Stimulated activated CD4-positive, alpha-beta T cell treated with anti-CD3 and anti-CD28 coated beads, Interleukin-12 subunit alpha, Interleukin-12 subunit beta, amount 100 ng/mL, for 4 hours (primary cell): ENCODE measurements at places on chromosomes 7 and 10.

- DNase-seq = no peak
These were observed 168.9 kb downstream of the KCND2 start for GRCh38 chr7:120441850-120442249.

DNA sequence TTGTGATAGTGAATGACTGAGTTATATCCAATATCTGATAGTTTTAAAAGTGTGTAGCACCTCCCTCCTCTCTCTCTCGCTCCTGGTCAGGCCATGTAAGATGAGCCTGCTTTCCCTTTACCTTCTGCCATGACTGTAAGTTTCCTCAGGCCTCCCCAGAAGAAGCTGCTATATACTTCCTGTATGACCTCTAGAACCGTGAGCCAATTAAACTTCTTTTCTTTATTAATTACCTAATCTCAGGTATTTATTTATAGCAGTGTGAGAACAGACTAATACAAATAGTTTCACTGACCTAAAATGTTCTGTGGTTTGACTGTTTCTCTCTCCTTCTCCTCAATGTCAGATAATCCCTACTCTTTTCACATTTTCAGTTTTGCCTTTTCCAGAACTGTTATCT, 321.3 kb upstream of the MBL2 start:
- DNase-seq = no peak

- DNase-seq = no peak
These were observed 66.8 kb downstream of the LYZL2 start for GRCh38 chr10:30562787-30563186.

DNA sequence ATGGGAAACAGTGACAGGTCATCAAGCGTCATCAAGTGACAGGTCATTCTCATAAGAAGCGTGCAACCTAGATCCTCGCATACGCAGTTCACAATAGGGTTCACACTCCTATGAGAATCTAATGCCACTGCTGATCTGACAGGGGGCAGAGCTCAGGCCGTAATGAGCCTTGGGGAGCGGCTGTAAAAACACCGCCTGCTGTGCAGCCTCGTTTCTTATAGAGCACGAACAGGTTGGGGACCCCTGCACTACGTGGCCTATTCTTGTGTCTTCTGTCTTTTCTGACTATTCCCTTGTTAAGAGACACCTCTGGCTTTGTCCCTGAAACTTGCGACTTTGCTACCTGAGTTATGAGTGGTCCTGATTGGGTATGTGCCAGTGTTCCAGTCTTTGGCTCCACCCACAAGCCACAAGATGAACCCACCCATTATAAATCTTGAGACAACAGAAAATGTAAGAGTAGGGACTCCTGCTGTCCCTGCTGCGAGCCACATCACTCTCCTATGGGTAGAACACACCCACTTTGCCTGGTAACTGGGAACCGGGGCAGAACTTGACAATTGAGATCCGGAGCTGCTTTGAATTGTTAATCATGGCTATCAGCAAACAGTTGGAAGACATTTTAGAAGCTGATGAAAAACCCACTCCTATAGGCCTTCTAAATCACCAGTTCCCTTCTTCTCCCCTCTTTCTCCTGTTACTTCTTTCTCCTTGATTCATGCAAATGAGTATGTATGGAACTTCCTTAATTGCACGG, 55.8 kb upstream of the EXOC4 start:
- no peak for DNase-seq

DNA sequence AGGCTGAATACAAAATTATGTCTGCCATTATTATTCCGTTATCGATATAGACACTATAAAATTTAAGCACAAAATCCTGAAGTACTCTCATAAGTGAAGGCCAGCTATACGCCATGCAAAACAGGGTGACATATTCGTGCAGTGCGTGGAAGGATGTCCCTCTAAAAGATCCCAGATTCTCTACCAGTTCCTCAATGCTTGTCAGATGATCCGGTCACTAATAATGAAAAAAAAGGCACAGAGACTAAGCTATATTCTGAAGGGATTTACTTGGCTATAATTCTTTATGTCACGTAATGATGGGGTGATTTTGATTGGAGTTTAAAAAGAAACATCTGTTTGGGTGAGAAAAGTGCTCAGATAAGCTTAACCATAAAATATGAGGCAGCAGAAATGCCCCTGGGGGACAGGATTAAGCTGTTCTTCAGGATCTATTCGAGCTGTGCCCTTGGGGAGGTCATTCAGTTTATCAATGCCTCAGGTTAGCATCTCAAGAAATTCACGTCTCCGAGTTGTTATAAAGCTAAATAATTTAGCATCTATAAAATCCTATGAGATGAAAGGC, 229.7 kb upstream of the PITRM1 start:
- no peak for DNase-seq

- no peak for DNase-seq
These were observed 55.0 kb downstream of the CTTNBP2 start for GRCh38 chr7:117818232-117818631.

- no peak for DNase-seq
These were observed 52.9 kb downstream of the C10orf67 start for GRCh38 chr10:23291551-23292334.

DNA sequence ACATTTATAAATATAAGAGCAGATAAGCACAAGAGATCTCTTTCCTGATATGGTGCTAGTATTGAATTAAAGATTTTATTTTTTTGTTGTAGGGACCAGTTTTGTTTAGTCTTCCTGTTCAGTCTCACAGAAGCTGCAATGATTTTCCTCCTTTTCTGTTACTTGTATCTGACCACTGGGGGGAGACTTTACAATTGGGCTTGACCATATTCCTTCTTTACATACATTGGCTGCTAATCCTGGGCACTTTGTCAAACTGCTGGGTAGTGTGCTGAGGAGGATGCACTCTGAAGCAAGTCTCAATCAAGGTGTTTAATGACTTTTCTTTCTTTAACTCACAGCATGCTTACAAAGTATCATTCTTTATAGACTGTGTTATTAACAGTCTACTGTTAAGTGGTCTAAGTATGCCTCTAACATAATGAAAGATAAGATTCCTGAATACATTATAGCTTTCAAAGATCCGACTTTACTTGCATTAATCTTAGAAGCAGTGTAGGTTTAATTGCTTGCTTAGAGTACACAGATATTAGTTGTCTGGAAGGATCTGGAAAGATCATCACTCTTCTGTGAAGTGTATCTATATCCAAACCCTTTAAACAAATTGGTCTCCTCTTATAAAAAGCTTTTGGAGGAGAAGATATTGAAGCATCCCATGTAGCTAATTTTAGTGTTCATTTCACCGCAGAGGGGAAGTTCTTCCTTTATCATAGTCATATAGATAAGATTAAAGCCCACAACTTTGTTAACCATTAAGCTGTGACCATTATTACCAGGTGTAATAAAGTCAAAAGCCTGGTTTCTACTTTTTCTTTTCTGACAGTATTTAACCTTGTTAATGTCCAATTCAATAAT, 3.1 kb downstream of the PALS2 start:
- no peak for DNase-seq

GRCh38 chr7:47551668-47552440, 30.1 kb downstream of the TNS3 start:
- no peak for DNase-seq

- peak; percentile 33 for DNase-seq
These were observed 6.3 kb downstream of the IFT22 start for GRCh38 chr7:101315336-101315735.

- peak; percentile 16 for DNase-seq
These were observed 521.7 kb downstream of the ADRA2A start for GRCh38 chr10:111598433-111599059.

DNA sequence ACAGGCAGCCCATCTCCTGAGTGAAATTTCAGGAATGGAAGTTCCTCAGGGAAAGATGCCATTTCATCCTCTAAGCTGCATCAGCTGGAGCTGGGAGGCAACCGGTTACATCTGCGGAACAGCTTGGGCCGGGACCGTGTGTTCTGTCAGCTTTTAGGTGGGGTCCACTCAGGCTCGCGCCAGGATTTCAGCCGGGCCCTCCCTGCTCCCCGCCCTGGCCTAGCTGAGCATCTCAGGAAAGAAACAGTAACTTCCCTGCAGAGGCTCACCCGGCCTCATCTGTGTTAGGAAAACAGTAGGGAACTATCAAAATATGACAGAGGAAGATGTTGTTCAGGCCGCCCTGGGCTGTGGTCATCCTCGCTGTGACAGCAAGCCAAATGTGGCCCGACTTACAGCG, 110.4 kb downstream of the TRIL start:
- DNase-seq = no peak

- no peak for DNase-seq
These were observed 53.3 kb upstream of the ANLN start for GRCh38 chr7:36336390-36336789.

GRCh38 chr10:129846991-129847391, 117.1 kb downstream of the EBF3 start:
- no peak for DNase-seq

- DNase-seq = no peak
These were observed 37.7 kb upstream of the KCNMA1 start for GRCh38 chr10:77675347-77675746.

GRCh38 chr7:73433924-73434700, 534 bp downstream of the FZD9 start:
- DNase-seq = peak; percentile 23

DNA sequence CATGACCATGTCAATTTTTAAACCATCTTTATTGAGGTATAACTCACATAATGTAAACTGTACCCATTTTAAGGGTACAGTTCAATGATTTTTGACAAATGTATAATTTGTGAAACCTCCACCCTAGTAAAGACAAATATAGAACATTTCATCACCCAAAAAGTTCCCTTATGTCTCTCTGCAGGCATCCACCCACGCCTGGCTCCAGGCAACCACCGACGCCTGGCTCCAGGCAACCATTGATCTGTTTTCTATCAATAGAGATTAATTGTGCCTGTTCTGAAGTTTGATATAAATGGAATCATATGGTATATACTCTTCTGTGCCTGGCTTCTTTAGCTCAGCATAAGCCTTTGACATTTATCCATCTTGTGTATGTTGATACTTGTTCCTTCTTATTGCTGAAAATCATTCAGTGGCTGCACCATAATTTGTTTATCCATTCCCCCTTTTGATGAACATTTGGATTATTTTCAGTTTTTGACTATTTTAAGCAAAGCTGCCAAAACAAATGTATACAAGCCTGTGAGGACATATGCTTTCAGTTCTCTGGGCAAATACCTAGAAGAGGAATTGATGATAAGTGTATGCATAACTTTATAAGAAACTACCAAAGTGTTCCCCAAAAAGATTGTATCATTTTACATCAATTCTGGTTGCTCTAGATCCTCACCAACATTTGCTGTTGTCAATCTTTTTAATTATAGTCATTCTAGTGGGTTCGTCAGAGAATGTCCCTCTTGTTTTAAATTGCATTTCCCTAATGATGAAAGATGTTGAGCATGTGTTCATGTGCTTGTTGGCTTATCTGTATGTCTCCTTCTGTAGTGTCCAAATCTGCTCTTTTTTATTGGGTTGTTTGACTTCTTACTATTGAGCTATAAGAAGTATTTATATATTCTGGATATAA, 55.7 kb upstream of the HECTD2 start:
- DNase-seq = no peak

GRCh38 chr7:135375908-135376699, 133.8 kb downstream of the CNOT4 start:
- DNase-seq = no peak
